Nucleus accumbens (tissue), 56 donors: ENCODE measurements at places on chromosomes 7 and 10.

DNA sequence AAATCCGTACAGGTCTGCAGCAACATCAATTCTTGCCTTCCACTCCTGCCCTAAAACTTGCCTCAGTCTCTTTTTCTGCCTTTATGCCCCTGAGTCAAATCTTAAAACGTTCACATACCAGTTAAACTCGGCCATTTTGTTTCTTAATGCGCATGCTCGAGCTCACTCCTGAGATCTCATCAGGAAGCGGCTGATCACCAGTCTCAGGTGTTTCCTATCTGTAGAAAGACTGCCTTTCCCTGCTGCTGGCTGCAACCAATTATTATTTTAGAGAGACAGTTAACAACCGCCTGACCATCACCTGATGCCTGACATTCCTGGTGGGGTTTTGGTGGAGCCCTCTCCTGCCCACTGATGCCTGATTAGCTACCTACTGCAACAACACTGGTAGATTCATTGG lies 70.2 kb upstream of the TMEM140 start:
- DNase-seq: no peak

DNA sequence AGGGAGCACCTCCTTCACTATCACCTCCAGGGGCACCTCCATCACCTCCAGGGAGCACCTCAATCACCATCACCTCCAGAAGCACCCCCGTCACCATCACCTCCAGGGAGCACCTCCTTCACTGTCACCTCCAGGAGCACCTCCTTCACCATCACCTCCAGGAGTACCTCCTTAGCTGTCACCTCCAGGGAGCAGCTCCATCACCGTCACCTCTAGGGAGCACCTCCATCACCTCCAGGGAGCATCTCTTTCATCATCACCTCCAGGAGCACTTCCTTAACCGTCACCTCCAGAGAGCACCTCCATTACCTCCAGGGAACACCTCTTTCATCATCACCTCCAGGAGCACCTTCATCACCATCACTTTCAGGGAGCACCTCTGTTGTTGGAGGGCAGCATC lies 103.0 kb downstream of the DNAJB6 start:
- no peak for DNase-seq

DNA sequence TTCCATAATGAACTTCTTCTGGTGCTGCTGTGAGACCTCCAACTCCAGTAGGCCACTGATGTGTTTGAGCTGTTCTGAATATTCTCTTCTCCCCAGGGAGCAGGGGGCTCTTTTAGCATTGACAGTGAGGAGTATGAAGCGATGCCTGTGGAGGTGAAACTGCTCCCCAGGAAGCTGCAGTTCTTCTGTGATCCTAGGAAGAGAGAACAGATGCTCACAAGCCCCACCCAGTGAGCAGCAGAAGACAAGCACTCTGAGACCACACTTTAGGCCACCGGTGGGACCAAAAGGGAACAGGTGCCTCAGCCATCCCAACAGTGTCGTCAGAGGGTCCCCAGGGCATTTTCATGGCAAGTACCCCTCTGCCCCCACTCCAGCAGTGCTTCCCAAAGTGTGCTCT lies 49.3 kb downstream of the DENND11 start:
- no peak for DNase-seq

- DNase-seq: no peak
Measured at GRCh38 chr7:14196555-14196954, 207.1 kb upstream of the ETV1 start.

DNA sequence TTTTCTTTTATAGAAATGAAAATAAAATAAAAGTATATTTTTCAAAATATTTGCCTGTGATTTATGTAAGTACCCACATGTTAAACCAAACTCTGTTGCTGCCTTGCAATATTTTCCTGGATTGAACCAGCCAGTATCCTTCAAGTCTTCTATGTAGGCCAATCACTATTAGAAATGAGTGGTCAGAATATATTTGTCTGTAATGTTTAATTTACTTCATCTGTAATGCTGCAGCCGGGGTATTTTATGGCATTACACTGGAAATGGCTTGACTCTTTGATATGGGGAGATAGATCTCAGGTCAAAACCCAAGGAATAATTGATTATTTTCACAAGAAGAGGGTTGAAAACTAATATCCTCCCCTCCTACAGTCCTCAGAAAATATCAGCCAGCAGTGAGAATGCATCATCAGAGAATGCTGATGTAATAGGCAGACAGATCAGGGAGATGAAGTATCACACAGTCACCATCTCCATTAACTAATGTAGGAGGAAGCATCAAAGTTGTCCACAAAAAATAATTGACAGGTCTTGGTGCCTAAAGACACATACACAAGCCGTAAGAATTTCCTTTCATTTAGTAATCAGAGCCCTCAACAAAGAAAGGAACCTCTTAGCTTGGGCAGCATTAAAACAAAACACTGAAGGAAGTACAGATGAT lies 82.5 kb downstream of the VWDE start:
- no peak for DNase-seq

- no peak for DNase-seq
Measured at GRCh38 chr10:84177541-84178141, 4.0 kb downstream of the GPR15LG start.

- DNase-seq: no peak
Measured at GRCh38 chr7:116422683-116423082, 76.9 kb upstream of the CAV2 start.

DNA sequence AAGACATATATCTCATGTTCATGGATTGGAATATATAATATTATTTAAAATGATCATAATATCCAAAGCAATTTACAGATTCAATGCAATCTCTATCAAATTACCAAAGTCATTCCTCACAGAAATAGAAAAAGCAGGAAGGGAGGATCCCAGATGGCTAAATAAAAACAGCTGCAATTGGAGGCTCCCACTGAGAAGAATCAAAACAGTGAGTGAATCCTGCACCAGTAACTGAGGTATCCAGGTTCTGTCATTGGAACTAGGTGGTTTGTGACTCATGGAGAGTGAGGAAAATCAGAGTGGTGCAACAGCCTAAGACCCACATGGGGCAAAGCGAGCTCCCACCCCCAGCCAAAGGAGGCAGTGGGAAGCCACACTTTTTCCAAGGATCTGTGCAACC lies 128.4 kb downstream of the MTERF1 start:
- no peak for DNase-seq

GRCh38 chr10:45075826-45076380 lies 75.2 kb downstream of the ZNF22 start:
- DNase-seq: no peak

DNA sequence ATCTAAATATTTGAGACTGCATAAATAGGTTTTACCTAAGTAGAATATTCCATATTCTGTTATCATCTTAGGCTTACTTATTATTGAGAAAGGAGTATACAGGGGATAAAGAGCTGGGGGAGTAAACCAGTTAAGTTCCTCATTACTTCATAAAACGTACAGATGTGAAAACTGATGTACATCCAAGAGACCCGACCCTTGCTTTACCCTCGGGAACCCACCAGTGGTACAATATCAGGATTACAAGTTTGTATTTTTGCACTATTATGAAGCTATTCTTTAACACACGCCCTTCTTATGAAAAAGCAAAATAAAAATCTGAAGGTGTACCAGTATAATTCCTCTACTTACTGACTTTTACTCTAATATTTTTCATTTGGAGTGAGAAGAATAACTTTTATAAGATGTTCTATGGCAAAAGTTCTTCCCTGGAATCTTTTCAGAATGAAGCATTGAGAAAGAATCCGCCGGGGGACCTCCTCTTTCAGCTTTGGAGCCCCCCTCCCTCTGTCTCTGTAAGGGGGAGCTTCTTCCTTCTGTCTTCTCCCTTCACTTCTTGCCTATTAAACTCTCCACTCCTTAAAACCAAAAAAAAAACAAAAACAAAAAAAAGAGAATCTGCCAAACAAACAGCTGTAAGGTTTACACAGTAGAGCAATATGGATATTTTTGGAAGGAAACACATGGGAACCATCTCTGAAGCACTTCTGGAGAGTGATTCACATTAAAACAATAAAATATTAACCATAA lies 550.0 kb downstream of the TNS3 start:
- no peak for DNase-seq

GRCh38 chr10:72132854-72133253 lies 44.5 kb upstream of the SPOCK2 start:
- DNase-seq: no peak

- no peak for DNase-seq
Measured at GRCh38 chr7:47241112-47242065, 340.5 kb downstream of the TNS3 start.

GRCh38 chr10:89738551-89739209 lies 37.3 kb downstream of the KIF20B start:
- no peak for DNase-seq

GRCh38 chr10:33286157-33286934 lies 48.1 kb downstream of the NRP1 start:
- no peak for DNase-seq

- no peak for DNase-seq
Measured at GRCh38 chr7:29044554-29044953, 86.4 kb upstream of the TRIL start.

GRCh38 chr10:71647526-71648253 lies 71.9 kb downstream of the C10orf105 start:
- DNase-seq: no peak

GRCh38 chr7:41624818-41625217 lies 78.1 kb downstream of the INHBA start:
- DNase-seq: no peak

- no peak for DNase-seq
Measured at GRCh38 chr10:49398986-49399385, 3.1 kb upstream of the DRGX start.

- no peak for DNase-seq
Measured at GRCh38 chr10:87695074-87695473, 35.4 kb downstream of the PAPSS2 start.

- DNase-seq: no peak
Measured at GRCh38 chr7:104207348-104207730, 474 bp downstream of the ORC5 start.

- DNase-seq: no peak
Measured at GRCh38 chr7:44272456-44272855, 52.9 kb downstream of the CAMK2B start.

GRCh38 chr10:26491276-26491675 lies 53.1 kb downstream of the APBB1IP start:
- DNase-seq: no peak

GRCh38 chr7:25091176-25091575 lies 33.9 kb downstream of the CYCS start:
- DNase-seq: peak; percentile 2

DNA sequence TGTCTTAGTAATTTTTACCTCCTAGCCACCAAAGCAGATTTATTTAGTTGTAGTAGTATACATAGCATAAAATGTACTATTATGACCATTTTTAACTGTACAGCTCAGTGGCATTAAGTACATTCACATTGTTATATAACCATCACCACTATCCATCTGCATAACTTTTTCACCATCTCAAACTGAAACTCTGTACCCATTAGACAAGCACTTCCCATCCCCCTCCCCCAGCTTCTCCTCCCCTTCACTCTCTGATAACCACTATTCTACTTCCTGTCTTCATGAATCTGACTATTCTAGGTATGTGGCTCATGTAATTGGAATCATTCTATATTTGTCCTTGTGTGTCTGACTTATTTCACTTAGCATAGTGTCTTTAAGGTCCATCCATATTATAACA lies 71.9 kb downstream of the MRPL32 start:
- no peak for DNase-seq

- no peak for DNase-seq
Measured at GRCh38 chr10:66466622-66467021, 459.2 kb upstream of the LRRTM3 start.

DNA sequence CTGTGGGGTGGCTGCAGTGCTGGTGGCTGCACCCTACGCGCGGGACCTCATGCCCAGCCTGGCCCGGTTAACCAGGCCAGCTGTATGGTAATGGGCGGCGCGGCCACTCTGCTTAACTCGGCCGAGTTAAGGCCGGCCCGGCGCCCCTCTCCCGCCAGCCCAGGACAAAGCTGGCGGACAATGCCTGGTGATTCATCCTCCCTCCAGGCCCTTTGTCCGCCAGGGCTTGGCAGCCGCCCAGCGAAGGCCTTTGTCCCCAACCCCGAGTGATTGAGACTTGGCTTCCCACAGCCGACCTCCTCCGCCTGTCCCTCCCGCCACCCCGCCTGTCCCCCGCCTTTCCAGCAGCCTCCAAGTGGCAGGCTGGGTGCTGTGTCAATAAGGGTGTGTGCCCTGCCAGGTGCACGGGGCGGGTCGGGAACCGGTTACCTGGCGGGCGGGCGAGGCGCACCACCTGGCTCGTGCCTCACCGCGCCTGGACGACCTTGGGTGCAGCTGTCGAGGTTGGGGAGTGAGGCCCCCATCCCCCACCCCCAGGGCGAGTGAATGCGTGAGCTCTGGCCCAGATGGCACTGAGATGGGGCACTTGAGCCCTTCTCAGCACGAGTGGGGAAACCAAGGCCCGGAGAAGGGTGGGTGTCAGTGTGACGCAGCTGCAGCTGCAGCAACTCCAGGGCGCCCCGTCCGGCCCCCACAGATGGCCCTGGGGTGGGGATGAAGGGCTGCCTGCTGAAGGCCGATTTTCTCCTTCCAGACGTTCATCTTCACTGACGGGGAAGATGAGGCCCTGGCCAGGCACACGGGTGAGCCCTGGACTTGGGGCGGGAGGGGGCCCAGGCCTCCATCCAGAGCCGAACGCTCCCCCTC lies 4.6 kb downstream of the LFNG start:
- DNase-seq: peak; percentile 79

GRCh38 chr10:94103801-94104221 lies 110.1 kb downstream of the PLCE1 start:
- no peak for DNase-seq

- no peak for DNase-seq
Measured at GRCh38 chr10:121952226-121952625, 22.8 kb downstream of the NSMCE4A start.

GRCh38 chr7:22287412-22287811 lies 69.5 kb downstream of the RAPGEF5 start:
- no peak for DNase-seq

GRCh38 chr7:115707258-115708012 lies 323.1 kb downstream of the TFEC start:
- no peak for DNase-seq

DNA sequence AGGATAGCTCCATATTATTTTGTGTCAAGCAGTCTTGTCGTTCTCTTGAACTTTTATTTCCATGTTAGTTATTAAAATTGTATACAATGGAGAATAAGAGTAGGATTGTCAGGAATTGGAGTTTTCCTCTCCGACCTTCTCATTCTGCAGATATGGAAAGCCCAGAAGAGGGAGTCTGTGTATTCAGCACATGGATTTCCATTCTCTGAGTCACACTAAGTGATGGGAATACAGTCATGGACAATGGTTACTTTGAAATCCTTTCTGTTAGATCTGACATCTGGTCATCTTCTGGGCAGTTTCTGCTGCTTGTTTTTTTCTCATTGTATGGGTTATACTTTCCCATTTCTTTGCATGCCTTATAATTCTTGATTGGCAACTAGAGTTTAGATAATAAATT lies 5.0 kb upstream of the TASOR2 start:
- DNase-seq: no peak

- no peak for DNase-seq
Measured at GRCh38 chr10:96606946-96607345, 20.1 kb upstream of the TM9SF3 start.

GRCh38 chr7:99943641-99944496 lies 14.4 kb upstream of the GJC3 start:
- DNase-seq: no peak

GRCh38 chr7:149859369-149859768 lies 14.4 kb upstream of the ATP6V0E2 start:
- DNase-seq: no peak

GRCh38 chr7:108460964-108461363 lies 4.7 kb upstream of the NRCAM start:
- no peak for DNase-seq

GRCh38 chr7:99404235-99404976 lies 4.0 kb downstream of the PDAP1 start:
- DNase-seq: no peak
